Fibroblast of lung (primary cell): ENCODE measurements at places on chromosomes 7 and 10.

GRCh38 chr7:22617166-22617565, 109.8 kb upstream of the IL6 start:
- no peak for DNase-seq

- DNase-seq, result no peak
Observed at GRCh38 chr10:125333769-125334168, 173.4 kb upstream of the CTBP2 start.

DNA sequence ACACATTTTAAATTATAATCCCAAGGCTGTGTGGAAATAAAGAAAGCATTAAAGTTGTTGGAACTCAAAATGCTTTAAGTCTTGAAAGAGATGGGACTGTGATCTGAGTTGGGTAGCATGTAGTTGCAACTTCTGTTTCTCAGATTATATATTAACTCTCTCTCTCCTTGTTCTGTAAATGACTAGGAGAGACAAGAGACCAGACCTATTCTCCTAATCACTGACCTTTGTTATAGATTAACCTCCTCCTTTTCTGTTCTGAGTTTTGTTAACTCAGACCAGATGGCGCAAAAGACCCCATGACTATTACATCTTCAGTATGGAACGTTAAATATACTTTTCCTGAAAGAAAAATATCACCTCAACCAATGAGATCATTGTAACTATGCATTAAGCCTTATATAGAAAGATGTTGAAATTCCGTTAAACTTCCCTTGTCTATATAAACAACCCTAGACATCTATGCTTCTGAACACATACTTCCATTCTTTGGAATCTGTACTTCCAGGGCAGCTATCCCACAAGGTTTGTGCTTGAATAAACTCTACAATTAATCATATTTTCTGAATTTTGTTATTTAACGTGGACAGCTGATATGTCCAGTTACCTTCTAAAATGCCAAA, 143.5 kb upstream of the TRIM24 start:
- no peak for DNase-seq

GRCh38 chr10:88092973-88093372, 229.5 kb downstream of the PTEN start:
- no peak for DNase-seq

GRCh38 chr7:1664711-1665548, 5.1 kb upstream of the ELFN1 start:
- DNase-seq, result peak; percentile 52

DNA sequence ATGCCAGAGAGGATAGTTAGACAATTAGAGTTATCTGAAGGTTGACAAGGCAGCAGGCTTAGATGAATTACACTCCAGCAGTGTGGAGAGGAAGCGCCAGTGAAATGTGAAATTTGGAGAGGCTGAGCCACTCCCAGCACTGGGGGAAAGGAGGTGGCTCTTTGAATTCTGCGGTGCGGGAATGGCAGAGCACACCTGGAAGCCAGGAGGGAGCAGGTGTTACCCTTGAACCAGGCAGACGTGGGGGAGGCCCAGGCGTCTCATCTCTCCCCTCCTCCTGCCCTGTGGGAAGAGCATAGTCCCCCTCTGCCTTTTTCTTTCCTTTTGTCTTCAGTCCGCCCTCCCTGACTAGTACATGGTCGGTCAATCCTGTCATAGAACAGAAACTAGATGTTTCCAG, 203.1 kb downstream of the DPP6 start:
- no peak for DNase-seq

- peak; percentile 87 for DNase-seq
Observed at GRCh38 chr7:4631380-4632179, 50.5 kb upstream of the FOXK1 start.

DNA sequence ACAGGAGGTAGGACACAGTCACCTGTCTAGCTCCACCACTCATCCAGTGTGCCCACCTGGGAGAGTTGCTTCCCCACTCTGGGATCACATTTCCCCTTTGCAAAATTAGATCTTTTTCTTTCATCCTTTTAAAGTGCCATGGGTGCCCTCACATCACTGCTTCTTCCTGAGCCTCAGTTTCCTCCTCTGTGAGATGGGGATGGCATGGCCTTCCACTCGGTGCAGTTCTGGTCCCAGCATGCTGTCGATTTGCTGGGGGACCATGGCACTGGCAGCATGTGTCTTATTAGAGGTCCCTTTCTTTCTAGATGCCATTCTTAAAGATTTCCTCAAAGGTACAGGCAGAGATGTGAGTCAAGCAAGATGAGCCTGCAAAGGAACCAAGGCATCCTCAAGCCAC, 158.3 kb upstream of the ZMIZ1 start:
- DNase-seq, result no peak

GRCh38 chr7:42283553-42283952, 46.5 kb upstream of the GLI3 start:
- DNase-seq, result peak; percentile 65

GRCh38 chr7:111937163-111937562, 269.0 kb downstream of the DOCK4 start:
- DNase-seq, result no peak

DNA sequence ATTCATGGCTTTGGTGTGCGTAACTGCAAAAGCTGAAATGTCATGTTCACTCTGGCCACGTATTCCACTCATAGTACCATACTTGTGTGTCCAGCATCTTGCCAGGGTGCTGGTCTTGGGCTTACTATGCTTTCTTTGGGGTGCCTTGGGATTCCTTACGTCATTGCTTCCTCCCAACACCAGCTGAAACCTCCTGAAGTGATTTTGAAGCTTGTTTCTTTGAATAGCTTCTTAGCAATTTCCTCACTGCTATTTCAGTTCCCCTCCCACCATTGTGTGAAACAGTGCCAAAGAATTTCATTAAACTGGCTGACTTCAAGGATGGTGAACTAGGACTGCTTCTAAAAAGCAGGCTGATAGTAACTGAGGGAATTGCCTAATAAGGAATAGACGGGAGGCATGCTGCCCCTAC, 36.9 kb downstream of the ENTPD1 start:
- DNase-seq, result peak; percentile 71

- DNase-seq, result no peak
Observed at GRCh38 chr10:54484186-54484585, 316.8 kb downstream of the PCDH15 start.

- DNase-seq, result peak; percentile 45
Observed at GRCh38 chr7:155618708-155619633, 25.5 kb upstream of the RBM33 start.
